ENCODE measurements at places on chromosomes 11 and 22.
A peak's percentile ranks its signal among the peaks of the same experiment; 100 is the strongest.

DNA sequence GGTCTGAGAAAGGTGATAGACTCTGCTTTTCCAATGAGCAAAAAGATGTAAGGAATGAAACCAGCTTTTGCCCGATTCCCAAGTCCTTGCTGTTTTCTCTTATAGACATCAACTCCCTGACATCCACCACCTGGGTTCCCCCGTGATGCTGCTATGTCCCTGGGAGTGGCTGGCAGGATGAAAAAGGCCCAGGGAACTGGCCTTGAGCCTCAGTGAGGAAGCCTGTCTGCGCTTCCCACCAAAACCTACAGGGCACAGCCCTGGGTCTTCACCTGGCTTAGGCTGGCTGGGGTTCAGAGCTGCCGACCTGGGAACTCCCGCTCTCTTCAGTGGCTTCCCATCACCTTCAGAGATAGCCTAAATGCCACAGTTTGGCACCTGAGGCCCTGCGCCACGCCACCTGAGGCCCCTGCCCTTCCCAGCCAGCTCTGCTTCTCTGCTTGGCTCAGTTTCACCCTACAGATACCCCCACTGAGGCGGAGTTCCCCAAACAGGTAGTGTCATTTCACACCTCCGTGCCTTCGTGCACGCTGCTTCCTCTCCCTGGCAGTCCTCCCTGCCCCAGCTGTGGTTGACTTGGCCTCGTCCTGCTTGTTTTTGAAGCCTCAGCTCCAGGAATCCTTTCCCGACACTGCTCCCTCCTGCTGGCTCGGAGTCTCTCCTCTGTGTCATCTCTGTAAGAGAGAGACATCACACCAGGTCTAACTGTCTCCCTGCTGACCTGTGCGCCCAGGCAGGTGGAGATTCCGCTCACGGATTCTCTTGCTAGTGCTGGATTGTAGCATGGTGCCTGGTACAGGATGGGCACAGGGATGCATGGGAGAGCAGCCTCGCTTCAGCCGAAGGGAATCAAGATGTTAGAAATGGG is 10.7 kb downstream of the SLC37A2 start:
- DNase-seq: peak; percentile 9

- DNase-seq: no peak
Measured at GRCh38 chr11:72483412-72484186, 49.3 kb upstream of the CLPB start.

DNA sequence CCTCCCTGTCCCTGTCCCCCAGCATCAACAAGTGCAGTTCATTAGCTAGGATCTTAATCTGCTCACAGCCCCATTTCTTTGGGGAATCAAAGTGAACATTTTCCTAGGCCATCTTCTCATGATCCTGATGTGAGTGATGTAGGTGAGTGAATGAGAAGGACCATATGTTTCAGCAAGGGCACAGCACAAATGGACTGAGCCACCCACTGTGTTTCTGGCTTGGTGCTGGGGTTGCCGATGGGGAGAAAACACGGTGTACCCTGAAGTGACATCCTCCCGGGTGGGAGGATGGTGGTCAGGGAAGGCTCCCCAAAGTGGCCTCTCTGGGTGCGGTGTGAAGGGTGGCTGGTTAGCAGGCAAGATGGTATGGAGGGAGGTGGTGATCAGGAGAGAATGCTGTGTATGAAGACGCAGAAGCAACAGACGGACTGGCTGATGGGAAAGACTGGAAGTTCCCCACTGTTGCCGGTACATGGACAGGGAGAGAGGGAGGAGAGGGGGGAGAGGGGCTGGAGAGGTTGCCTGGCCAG is 72.2 kb downstream of the JAM3 start:
- no peak for DNase-seq

DNA sequence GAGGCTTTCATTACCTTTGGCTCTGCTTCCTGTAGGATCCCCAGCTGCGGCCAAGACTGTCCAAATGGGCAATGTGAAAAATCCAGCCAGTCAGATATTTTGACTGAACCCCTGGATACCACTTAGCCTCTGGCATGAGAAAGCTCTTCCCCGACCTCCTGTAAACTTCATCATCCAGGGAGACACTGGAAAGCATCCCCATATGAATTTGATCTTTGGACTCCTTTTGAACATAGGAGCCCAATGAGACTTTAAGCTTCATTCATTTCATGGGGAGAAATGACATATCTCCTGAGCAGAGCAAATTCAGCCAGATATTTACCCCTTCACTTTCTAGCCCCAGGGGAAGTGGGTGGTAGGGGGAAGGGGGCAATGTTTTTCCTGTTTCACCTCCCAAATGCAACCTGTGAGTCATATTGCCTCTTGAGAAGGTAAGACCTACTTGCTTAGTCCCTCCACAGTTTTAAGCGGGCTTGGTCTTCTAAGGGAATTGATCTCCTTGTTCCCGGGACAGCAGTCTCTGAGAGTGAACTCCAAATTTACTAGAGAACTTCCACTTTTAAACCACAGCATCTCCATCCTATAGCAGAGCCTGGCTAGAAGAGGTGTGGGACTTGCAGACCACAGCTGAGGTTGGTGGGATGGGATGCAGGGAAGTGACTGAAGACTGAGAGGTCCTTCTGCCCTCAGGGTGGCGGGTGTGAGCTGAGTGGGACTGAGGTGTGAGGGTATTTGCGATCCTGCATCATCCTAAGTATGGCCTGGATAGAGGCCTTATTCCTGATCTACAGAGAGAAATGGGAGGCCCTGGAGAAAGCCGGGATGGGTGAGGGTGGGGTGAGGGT is 20.3 kb upstream of the POU2AF1 start:
- DNase-seq: no peak

- no peak for DNase-seq
Measured at GRCh38 chr11:95676308-95676707, 113.3 kb downstream of the FAM76B start.

DNA sequence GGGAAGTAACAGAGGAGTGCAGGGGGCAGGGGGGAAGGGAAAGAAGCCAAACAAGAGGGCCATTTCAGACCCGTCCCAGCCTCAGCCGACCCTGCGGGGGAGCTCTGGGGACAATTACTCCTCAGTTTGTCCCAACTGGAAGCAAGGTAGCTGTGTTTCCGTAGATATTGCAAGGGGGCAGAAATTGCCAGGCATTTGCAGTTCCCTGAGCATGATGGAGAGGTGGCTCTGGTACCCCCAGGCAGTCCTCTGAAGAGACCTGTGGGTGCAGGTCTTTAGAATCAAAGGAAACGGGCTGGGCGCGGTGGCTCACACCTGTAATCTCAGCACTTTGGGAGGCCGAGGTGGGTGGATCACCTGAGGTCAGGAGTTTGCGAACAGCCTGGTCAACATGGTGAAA is 13.8 kb upstream of the JAM3 start:
- no peak for DNase-seq

- no peak for DNase-seq
Measured at GRCh38 chr22:35115515-35115914, 49.6 kb downstream of the ISX start.

DNA sequence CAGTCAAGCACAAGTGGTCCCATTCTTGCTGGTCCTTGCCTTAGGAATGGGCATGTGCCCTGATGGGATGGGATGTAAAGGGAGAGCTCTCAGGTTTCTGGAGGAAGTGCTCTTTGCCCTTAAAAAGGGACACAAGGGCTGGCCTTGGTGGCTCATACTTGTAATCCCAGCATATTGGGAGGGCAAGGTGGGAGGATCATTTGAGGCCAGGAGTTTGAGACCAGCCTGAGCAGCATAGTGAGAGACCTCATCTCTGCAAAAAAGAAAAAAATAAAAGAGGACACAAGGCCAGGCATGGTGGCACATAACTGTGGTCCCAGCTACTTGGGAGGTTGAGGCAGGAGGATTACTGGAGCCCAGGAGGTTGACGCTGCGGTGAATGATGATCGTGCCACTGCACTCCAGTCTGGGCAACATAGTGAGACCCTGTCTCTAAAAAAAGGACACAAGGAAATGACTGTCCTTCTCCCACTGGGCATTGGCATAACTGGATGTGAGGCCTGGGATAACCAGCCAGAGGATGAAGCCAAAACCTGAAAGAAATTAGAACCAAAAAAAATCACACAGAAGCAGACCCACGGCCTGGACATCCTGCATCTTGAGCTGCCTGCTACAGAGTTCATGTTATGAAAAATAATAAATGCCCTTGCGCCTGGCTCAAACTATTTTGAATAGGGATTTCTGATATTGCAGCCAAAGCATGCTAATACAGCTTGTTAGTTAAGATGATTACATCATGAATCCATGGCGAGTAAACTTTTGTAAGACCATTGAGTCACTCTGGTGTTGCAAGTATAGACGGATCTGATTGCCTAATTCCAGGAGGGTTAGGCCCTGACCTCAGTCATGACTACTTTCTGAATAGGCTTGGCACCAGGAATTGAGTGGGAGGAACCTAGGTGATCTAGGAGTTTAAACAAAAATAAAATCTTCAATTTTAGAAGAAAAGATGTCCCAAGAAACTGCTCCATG is 12.9 kb upstream of the CRKL start:
- peak; percentile 90 for DNase-seq

GRCh38 chr11:109422870-109423465 is 978 bp downstream of the C11orf87 start:
- peak; percentile 61 for DNase-seq

DNA sequence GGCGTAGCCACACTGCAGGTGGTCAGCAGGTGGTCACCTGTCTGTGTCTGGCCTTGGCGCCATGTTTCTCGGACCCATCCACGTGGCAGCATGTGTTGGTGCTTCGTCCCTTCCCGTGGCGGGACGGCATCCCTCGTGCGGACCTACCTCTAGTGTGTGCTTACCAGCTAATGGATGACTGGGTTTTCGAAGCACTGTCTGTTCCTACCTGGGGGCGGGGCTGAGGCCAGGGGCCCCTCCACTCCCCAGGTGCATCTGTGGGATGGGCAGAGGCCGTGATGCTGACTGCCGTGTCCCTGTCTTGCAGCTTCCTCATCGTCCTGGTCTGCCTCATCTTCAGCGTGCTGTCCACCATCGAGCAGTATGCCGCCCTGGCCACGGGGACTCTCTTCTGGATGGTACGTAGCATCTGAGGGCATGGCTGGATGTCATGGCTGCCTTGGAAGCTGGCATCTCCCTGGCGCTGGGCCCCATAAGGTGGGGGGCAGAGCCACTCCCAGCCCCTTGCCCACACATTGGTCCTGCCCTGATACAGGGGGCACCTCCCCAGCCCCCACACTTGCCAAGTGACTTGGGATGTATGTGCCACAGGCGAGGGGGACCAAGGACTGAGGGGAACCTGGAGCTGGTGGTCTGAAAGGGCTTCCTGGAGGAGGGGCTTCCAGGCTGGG is 82.9 kb downstream of the KCNQ1 start:
- no peak for DNase-seq

DNA sequence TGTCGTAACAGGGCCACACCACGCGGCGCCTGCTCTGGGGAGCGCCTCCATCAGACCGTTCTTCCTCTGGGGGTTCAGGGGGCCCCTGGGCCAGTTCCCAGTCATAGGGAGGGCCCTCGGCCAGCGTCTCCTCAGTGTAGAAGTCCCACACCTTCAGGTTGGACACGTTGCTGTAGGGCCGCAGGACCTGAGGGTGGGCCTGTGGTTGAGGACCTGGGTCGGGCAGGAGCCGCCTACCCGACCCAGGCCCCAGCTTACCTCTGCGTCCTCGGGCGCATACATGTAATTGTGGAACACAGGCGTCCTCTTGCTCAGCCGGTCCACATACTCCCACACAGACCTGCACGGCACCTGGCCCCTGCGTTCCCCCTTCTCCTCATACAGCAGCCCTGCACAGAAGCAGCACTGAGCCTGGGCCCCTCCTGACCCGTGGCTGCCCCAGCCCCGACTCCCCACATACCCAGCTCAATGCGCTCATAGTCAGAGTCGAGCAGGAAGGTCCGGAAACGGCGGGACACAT is 20.2 kb downstream of the SBF1 start:
- DNase-seq: no peak

GRCh38 chr11:112526699-112527416 is 266.2 kb upstream of the PLET1 start:
- DNase-seq: peak; percentile 56

DNA sequence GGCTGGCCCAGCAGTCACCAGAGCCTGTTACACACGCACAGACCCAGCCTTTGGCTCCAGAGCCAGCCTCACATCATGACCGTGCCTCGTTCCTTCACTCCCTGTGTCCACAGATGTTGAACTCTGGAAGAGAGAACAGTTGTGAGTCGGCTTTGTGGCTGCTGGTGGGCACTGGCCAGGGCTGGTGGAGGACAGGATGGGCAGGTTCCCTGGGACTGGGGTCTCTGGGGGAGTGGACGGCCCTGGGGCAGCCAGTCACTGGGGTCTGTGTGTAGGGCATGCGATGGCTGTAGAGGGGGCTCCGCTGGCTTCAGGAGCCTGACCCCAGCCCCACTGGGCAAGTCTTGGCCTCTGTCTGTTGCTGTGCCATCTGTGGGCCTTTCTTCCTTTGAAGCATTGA is 1070.1 kb downstream of the BRD1 start:
- DNase-seq: no peak

DNA sequence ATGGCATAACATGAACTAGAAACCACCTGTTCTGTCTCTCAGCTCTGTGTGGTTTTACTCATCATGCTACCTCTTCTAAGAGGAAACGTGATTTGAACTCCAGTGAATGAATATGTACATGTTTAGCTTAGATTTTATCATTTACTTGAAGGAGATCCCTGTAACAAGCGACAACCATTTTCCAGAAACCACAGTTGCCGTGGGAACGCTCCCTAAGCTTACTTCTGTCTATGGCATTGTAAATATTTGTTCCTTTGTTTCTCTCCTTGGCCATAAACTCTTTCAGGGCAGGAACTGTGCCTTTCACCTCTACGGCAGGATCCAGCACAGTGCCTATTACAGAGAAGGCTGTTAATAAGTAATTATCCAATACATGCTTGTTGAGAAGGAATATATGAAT is 17.1 kb upstream of the TPH1 start:
- DNase-seq: no peak

- no peak for DNase-seq
Measured at GRCh38 chr11:13831696-13832095, 130.8 kb upstream of the SPON1 start.

GRCh38 chr22:33002035-33002434 is 56.1 kb downstream of the SYN3 start:
- DNase-seq: no peak

DNA sequence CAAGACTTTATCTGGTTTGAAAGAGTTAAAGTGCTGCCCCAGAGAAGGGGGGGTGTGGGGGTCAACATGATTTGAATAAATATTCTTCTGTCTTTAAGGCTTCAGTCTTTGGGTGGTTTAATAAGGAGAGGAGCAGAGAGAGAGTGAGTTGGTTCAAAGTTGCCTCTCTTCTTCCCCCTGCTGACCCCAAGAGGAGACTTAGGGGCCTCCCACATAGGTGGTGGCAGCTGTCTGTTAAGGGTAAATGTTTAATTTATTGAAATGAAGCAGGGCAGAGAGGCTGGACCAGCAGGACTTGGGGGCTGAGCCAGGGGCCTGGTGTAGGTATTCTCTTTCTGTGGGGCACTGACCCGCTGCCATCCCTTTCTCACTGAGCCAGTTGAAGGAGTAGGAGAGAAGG is 5.5 kb downstream of the POU2F3 start:
- no peak for DNase-seq
